Stimulated activated CD4-positive, alpha-beta T cell treated with anti-CD3 and anti-CD28 coated beads, Interleukin-15, amount 100 ng/mL, for 48 hours (primary cell): ENCODE measurements at places on chromosomes 4 and X.

DNA sequence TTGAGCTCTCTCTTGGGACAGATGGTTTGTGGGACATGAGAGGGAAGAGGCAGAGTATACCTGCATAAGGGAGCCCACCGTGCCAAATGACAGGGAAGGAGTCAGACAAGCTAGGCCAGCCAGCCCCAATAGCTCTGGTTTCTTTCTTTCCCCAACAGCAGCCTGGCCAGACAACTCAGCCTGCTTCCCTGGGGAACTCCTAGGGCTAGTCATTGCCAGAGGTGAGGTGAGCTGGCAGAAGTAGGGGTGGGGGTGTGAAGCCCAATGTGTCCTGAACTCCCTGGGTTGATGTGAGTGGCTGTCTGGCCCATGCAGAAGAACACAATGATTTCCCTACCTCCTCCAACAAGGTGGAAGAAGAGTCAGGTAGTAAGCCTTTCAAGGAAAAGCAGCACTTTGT is 135.5 kb downstream of the AMMECR1 start:
- no peak for DNase-seq

DNA sequence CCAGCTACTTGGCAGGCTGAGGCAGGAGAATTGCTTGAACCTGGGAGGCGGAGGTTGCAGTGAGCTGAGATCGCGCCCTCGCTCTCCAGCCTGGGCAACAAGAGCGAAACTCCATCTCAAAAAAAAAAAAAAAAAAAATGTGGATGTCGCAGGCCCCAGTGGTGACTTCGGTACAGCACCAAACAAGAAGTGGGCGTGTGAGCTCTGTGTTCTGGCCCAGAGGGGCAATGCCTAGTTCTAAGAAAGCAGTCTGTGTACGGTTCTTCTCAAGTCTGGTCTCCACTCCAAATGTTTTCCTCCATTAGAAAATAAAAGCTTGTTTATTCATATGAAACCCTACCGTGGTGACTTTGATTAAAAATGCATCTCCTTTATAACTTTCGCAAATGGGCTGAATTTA is 92.0 kb upstream of the DDX3X start:
- no peak for DNase-seq

DNA sequence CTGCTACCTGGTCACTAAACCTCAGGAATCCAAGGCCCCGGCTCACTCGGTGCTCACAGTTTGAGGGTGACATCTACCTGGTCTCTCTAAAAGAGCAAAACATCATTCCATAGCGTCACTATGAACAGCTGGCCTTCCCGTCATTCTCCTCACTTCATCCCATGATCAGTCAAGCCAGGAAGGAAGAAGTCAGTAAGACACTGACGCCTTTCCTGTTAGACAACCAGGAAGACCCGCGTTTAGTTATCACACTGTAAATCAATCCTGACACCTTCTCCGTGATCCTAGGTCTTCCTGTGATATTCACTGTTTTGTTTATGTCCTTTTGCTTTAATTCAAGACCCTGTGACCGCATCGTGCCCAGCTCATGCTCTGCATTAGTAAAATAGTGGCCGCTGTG is 31.6 kb upstream of the CDKN2AIP start:
- no peak for DNase-seq

DNA sequence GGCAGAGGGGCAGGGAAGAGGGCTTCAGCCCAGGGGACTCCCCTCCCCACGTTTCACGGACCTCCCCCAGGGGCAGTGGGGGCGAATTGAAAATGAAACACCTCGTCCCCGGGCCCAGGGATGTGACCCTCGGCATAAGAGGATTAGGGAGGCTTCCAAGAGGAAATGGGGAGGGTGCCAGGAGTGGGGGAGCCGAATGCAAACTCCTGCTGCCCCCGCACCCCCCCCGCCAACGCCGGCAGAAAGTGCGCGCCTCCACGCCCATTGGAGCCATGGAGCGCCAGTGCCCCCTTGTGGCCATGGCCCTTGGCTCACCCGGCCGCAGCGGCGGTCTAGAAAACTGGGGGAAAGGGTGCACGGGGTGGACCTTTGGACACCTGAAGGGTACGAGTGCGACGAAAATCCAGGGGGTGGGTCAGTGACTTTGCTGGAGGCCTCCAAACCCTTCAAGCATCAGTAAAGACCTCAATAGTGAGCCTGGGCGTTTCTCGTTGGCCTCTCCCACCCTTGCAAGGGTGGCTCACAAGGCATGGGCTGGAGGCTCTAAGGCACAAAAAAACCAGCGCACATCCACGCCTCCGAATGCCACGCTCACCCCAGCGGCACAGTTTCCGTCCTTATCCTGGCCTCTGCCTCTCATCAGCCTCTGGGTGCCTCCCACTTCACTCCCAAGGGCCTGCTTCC is 120.8 kb upstream of the PJA1 start:
- DNase-seq = peak; percentile 45

- DNase-seq = no peak
These were observed 6.6 kb downstream of the TIMM17B start for GRCh38 chrX:48890934-48891401.

DNA sequence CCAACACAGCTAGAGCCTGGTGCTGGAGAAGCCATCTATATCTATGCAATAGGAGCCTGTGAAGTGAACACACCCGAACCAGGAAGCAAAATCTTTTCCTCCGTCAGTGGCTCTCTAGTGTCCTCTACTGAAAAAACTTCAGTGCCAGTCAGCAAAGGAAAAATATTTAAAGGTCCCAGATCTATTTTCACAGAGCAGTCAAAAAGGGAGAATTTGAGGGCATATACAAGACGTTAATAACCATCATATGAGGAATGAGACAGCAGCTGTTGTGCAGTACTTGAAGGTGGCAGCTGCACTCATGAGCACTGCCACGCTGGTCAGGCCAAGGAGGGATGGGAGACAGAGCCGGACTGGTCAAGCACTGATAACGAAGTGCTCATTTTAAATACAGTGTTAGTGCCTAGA is 14.4 kb downstream of the MCUB start:
- DNase-seq = no peak

DNA sequence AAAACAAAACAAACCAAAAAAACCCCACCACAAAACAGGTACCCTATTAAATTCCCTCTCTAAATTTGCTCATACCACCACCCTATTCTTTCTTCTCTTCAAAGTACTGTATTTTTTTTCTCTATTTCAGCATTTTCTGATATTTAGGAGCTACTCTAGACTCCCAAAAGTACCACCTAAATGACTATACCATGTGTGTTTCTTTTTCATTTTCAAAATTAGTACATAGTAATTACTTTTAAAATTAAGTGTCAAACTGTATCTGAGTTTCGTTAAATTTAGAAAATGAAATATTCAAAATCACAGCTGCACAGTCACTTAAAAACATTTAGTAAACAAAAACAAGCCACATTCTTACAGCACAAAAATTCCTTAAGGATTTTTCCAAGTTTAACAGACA is 161.7 kb downstream of the FBXW7 start:
- no peak for DNase-seq

GRCh38 chrX:39260965-39261364 is 459.7 kb downstream of the MID1IP1 start:
- no peak for DNase-seq

- peak; percentile 6 for DNase-seq
These were observed 807 bp downstream of the PGRMC1 start for GRCh38 chrX:119236623-119237561.

GRCh38 chr4:751676-752075 is 46.0 kb downstream of the PCGF3 start:
- no peak for DNase-seq

GRCh38 chrX:102155806-102156179 is at the start of gene BEX5:
Gene BEX5 (minus strand): TSS chrX:102155977. CDS start chrX:102154265, 1,712 bp downstream.
- no peak for DNase-seq

DNA sequence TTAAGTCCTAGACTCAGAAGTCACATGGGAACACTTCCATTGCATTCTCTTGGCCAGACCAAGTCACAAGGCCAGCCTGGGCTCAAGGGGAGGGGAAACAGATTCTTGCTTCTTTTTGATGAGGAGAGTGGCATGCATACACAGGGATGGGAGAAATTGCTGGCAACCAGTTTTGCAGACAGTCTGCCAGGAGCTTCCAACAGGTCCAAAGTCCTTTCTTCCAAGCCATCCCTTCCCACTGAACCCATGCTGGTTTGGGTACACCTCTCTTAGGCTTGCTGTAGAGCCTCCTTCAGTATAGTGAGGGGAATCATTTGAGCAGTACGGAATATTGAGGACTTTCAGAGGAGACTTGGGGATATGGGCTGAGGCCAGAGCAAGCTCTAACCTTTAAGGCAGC is 267.8 kb downstream of the BCOR start:
- DNase-seq = no peak

DNA sequence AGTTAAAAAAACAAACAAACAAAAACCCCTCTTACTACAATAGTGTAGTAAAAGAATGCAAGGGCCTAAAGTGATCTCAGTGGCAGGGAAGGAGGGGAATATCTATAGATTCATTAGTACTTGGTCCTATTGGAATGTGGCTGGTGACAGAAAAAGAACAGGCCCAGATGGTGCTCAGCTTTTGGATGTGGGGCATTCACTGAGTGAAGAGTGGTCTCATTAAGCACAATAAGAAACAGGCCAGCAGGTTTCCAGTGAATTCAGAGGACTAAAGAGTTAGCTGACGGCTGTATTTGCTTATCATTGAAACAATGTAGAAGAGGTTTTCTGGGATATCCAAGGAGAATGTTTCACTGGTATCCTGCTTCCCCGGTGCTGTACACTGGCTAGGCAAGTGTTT is 243.8 kb upstream of the HHIP start:
- no peak for DNase-seq

GRCh38 chr4:89906777-89907521 is 12.3 kb downstream of the MMRN1 start:
- DNase-seq = no peak

DNA sequence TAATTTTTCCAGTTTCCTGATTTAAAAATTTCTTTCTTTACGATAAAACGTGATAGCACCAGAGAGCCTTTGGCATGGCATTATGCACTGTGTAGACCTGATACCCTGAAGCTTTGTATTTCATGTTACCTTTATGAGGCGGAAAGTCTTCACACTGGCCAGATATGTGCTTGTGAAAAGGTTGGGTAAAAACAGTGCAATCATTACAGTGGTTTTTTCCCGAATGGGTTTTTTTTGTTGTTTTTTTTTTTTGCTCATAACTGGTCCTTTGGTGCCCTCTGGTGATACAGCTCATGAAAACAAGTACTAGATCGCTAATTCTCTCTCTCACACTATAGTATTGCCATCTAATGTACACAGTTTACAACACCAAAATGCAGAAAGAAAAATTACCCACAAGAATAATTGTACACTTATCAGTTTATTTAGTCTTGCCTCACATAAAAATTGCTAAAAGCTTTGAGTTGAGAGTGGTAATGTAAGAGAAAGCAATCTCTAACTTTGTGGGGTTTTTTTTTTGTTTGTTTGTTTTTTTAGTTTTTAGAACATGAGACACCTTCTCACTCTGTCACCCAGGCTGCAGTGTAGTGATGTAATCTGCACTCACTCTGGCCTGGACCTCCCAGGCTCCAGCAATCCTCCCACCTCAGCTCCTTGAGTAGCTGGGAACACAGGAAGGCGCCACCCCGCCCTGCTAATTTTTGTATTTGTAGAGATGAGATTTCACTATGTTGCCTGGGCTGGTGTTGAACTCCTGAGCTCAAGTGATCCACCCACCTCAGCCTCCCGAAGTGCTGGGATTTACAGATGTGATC is 21.3 kb downstream of the SPCS3 start:
- no peak for DNase-seq

GRCh38 chr4:168154546-168155277 is 62.4 kb downstream of the ANXA10 start:
- no peak for DNase-seq

- DNase-seq = no peak
These were observed 14.6 kb downstream of the SMIM31 start for GRCh38 chr4:164768516-164768915.

- no peak for DNase-seq
These were observed 902.8 kb upstream of the NDST4 start for GRCh38 chr4:116016201-116016600.

DNA sequence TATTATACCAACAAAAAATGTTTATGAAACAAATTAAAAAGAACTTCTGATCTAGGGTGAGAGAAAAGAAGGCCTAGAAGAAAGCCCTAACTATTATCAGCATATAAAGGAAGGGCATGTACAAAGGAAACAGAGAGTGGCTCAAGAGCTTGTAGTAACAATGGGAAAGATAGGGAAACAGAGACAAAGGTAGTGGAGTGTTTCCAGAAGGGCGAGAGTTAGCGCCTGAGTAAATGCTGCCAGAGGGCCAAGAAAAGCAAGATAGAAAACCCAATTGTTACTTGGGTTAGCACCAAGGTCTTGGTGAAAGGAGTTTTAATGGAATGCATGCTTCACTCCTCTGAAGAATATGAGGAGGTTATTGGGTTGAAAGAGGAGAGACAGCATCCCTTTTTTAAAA is 16.5 kb upstream of the MSL3 start:
- DNase-seq = no peak

GRCh38 chrX:100263650-100264049 is 146.4 kb downstream of the PCDH19 start:
- no peak for DNase-seq

- no peak for DNase-seq
These were observed 4.7 kb downstream of the NKX1-1 start for GRCh38 chr4:1401409-1402020.

DNA sequence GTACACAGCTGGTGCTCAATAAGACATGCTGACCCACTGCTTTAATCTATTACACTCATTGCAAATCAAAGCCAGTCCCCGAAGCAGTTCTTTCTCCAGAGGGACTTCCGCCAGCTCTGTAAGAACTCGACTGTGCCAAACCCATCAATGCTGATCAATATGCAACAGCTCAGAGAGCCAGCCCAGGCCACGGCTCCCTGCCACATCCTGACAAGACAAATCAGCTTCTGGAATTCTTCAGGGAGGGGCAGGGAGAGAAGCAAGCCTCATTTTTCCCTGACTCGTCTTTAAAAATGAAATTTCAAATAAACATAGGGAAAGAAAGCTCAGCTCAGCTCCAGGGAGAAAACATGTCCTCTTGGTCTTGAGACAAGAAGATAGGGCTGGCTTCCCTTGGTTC is 5.3 kb upstream of the ADRA2C start:
- no peak for DNase-seq

DNA sequence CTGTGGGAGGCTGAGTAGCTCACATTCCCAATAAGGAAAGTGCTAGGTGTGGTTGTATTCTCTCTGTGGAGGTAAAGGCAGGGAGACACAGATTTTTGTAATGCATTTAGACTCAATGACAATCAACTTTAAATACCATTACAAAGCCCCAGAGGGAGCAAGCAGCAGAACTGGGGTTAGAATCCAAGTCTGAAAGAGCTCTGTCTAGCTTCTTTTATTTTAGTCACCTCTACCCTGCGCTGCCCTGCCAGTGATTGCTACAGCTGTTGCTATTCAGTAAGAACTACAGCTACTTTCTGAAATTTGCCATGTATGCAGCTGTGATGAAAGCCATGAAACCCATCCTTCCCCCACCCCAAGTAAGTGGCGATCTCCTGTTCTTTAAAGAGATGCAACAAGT is 22.5 kb downstream of the SLC39A8 start:
- DNase-seq = no peak

GRCh38 chr4:1285790-1286553 is 3.7 kb upstream of the MAEA start:
- no peak for DNase-seq

GRCh38 chrX:54494989-54495813 is 833 bp downstream of the FGD1 start:
- no peak for DNase-seq
